ENCODE measurements at places on chromosomes 6 and 20.

GRCh38 chr6:4565301-4566250, 210.6 kb upstream of the CDYL start:
- no peak for DNase-seq

DNA sequence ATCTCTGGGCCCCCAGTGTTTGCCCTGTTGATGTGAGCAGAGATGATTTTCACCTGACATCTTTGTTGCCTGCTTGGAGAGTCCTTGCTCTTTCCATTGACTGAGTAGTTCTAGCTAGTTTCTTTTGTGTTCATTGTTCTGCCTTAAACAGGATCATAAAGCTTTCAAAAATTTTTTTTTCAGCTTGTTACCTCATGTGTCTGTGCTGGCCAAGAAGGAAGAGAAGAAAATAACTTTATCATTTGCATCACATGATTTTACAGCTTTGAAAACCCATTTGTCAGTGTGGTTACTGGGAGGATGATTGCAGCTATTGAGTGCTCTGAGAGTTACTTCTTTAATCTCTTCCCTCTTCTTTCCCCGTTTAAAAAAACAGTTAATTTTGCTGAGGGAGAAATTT, 16.0 kb downstream of the FOXO3 start:
- DNase-seq: no peak

- DNase-seq: no peak
These were observed 7.5 kb upstream of the FOXC1 start for GRCh38 chr6:1602049-1602713.

DNA sequence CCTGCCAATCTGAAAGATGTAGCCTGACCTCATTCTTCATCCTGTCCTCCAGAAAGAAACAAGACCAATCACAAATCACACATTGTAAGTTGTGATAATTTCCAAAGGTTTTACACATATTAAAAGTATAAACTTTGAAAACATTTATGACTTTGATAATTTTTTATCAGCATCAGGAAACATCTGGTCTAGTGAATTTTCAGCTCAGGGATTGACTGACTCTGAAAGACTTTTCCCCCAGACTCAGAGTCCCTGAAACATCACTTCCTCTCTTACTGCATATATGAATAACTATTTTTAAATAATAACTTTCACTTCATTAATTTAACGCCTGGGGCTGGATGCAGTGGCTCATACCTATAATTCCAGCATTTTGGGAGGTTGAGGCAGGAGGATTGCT, 48.5 kb upstream of the SSTR4 start:
- DNase-seq: no peak

- no peak for DNase-seq
These were observed 147.5 kb downstream of the ERMARD start for GRCh38 chr6:169898788-169899480.

DNA sequence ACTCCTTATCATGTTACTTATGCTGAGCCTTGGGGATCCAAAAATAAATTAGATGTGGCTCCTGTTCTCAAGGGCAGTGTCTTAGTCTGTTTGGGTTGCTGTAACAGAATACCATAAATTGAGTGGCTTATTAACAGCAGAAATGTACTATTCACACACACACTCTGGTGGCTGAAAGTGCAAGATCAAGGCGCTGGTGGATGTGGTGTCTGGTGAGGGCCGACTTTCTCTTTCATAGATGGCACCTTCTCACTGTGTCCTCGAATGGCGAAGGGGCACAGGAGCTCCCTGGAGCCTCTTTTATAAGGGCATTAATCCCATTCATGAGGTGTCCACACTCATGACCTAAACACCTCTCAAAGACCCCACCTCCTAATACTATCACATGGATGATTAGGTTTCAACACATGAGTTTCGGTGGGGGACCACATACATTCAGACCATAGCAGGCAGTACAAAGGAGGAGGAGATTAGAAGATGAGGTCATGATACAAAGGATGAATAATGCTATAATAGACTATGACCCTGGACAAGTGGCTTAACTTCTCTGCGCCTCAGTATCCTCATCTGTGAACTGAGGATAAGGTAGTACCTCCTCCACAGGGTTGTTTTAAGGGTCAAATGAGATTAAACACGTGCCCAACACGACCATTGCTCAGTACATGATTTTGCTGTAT, 34.1 kb downstream of the RPP40 start:
- no peak for DNase-seq

- no peak for DNase-seq
These were observed 124.9 kb downstream of the TIAM2 start for GRCh38 chr6:155120034-155120433.

Measured in activated naive CD4-positive, alpha-beta T cell treated with anti-CD3 and anti-CD28 coated beads, Interleukin-2, amount 50 U/mL, for 16 hours (primary cell).